Foreskin keratinocyte (primary cell): ENCODE measurements at places on chromosomes 6 and 20. TPM values are rescaled to one million over a fixed set of nuclear protein-coding genes. Genes with fewer than 3 reads are reported as not detected.

DNA sequence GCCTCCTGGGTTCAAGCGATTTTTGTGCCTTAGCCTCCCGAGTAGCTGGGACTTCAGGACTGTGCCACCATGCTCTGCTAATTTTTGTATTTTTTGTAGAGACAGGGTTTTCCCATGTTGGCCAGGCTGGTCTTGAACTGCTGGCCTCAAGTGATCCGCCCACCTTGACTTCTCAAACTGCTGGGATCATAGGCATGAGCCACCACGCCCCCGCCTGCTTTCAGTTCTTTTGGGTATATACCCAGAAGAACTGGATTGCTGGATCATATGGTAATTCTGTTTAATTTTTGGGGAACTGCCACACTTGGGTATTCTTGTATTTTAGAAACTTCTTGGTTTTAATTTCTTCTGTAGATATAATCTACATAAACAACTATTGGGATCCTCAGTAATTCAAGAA lies 17.0 kb downstream of the CDS2 start:
- no peak for DNase-seq

DNA sequence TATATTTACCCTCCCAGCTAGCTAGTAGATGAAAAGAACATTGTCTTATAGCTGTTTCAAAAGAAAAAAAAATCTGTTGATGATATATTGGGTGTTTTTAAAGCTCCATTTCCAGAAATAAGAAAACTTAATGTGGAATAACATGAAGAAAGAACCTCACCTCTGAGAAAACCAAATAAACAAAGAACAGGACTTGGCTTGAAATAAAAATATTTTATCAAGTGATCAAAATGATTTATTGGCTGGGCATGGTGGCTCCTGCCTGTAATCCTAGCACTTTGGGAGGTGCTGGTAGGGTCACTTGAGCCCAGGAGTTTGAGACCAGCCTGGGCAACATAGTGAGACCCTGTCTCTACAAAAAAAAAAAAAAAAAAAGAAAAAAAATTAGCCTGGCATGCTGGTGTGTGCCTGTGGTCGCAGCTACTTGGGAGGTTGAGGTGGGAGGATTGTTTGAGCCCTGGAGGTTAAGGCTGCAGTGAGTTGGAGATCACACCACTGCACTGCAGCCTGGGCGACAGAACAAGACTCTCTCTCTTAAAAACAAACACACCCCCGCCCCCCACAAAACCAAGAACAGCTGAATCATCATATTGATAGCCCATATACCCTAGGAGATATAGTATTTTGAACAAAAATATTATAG lies 7.9 kb downstream of the RNF24 start:
- DNase-seq = no peak

- no peak for DNase-seq
Measured at GRCh38 chr6:5054245-5054873, 30.8 kb upstream of the PPP1R3G start.

DNA sequence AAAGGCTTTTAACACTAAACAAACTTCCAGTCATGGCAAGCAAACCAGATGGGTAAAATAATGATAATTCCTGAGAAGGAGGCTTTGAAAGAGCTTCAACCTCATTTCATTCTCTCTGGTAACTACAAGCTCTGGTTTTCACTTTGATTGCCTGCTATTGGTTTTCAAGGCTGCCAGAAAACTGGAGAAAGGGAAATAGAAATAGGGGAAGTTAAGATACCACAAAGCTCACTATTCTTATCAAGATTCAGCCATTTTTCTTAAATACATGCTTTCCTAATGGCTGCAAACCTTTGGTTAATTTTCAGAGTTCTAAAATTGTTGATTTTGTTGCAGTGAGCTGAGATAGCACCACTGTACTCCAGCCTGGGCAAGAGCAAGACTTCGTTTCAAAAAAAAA lies 42.5 kb upstream of the NELFCD start:
- DNase-seq = no peak

ZBP1 gene
- not detected in 2 replicates for total RNA-seq

SYTL3 gene
- 0.95 and 1.1 TPM in 2 replicates for total RNA-seq
